Activated CD4-positive, alpha-beta T cell treated with anti-CD3 and anti-CD28 coated beads, Interleukin-10, Interleukin-2, amounts not matched to agents 100 ng/mL and 50 ng/mL, durations not matched to agents 16 hours and 8 hours (primary cell): ENCODE measurements at places on chromosomes 7 and 10.

DNA sequence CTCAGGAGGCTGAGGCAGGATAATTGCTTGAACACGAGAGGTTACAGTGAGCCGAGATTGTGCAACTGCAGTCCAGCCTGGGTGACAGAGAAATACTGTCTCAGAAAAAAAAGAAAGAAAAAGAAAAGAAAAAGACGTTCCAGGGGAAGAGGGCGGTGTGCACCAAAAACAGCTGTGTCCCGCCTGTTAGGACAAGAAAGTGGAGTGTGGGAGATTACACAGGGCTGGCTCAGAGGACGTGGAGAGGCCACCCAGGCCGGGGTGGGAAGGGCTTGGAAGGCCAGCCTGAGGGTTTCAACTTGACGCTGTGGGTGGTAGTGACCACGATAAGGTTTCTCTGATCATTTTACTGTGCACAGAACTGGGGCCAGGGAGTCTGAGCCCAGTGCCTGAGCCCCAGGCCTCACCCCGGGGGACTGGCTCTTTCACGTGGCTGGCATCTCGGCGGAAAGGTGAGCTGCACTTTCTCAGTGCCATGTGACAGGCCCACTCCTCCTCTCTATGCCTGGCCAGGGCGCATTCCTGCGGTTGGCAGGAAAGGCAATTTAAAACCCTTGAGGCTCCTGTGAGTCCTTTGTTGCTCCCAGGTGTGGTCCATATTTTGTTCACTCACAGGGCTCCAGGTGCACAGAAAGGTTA is 13.9 kb downstream of the RHBDD2 start:
- DNase-seq: no peak

DNA sequence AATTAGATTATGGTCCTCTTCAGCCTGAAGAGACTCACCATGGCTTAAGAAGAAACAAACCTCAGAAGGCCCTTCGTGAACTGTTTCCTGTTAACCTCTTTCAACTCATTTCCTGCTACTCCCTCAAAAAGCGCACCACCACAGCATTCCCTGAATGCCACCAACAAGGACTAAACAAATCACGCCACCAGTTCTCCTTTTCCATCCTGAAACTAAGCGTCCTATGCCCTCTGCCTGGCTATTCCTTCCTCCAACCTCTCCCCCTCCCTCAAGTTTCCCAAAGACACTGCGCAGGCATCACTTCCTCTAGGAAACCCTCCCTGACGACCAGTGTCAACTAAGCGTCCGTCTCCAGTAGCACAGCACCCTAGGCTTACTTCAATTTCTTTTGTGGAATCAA is 12.0 kb downstream of the YWHAG start:
- DNase-seq: no peak

DNA sequence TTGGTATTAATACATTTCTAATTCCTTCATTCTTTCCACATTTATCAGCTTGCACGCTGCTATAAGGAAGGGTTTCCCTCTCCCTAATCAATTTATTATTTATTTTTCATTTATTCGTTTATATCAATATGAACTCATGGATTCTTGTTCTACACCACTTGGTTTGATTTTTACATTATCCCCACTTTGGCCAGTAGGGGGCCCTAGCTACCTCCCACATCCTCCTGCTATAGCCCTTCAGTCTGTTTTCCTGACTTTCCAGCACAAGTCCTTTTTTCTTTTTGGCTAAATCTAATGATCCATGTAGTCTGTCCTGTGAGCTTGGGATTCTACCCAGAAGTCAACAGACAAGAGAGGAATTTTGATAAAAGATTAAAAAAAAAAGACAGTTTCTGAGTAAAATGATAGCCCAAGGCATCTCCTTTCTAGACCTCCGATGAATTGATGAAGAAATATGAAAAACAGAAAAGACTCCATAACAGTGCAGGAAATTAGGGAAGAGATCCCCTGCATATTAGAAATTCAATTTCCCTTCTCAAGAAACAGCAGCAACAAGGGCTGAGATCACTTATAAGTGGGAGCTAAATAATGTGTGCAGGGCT is 47.7 kb downstream of the LYZL2 start:
- DNase-seq: peak; percentile 45

DNA sequence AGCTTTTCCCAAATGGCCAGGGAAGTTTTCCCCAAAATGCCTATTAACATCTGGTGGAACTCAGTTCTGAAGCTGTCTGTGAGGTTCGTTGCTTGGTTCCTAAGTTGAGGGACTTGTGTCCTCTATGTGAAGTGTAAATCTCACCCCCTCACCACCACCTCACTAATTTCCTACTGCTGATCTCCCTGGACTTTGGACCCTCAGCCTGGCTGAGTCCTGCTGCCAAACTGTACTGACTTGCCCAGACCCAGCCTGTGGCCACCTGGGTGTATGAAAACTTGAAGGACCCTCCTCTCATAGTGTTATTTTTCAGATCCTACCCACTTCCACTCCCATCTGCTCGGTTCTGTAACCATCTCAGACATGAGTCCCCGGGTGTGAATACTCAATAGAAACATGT is 94.9 kb downstream of the MET start:
- no peak for DNase-seq
